CD4-positive, alpha-beta T cell treated with Interleukin-17A for 4 hours (primary cell): ENCODE measurements at places on chromosomes 4 and X.

GRCh38 chrX:31708116-31708515 is 636.3 kb upstream of the FTHL17 start:
- no peak for DNase-seq

DNA sequence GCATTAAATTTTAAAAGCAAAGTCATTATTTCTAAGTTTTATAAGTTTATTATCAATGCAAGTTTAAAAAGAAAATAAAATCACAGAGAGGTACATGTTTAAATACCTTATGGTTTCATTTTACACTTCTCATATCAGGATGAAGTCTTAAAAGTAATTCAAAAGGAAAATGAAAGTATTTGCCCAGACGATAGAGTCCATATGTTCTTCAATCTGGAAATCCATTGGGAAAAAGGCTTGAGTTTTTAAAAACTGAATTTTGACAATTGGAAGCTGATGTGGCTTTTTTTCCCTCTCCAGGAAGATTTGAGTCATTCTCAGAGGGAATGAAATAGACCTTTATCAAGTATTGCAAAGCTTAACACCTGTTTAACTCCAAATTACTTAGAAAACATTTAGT is 37.1 kb downstream of the MAB21L2 start:
- no peak for DNase-seq

DNA sequence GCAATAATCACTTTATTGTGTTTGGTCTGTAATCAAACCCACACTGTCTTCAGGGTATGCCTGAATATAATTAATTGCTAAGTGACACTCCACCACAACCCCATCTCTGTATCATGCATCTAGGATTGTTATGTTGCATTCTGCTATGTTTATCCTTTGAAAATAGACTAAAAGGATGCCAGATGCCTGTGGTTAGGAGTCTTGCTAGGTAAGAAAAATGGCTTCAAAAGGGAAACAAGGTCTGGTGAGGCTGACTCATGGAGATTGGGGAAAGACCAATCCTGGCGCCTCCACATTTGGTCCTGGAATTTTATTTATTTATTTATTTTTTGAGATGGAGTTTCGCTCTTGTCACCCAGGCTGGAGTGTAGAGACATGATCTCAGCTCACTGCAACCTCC is 360.5 kb upstream of the SLC7A11 start:
- DNase-seq = no peak

GRCh38 chrX:20116087-20116576 is 575 bp downstream of the MAP7D2 start:
- no peak for DNase-seq

GRCh38 chrX:48937054-48937907 is 18.5 kb upstream of the PIM2 start:
- peak; percentile 88 for DNase-seq

GRCh38 chr4:163565226-163566135 is 71.0 kb downstream of the TMA16 start:
- DNase-seq = no peak

DNA sequence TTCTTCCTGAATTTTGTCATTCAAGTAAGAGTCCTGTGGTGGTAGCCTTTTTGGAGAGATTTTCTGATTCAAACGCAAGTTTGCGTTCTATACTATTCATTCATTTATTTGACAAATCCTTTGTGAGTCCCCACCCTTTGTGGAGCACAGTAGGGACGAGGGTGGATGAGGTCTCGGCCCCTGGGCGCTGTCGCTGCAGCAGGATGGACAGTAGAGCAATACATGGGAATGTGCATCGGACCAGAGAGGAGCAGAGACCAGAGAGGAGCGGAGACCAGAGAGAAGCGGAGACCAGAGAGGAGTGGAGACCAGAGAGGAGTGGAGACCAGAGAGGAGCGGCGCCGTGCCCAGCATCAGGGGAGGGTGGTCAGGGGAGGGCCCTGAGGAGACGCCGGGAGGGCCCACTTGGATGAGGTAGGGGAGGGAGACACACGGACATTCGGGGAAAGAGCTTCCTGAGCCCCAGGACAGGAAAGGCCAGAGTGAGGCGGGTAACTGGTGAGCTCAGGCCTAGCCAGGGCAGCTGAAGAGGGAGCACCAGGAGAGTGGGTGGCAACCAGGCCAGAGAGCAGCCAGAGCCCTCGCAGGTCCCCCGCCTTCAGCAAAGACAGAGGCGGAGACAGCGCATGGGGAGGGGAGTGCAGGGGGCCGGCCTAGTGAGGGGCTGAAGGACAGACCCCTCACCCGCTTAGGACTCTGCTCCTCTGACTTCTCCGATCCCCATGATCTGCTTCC is 67.3 kb downstream of the NAT8L start:
- DNase-seq = no peak

- DNase-seq = no peak
These were observed 909 bp downstream of the RTL5 start for GRCh38 chrX:72130762-72131250.

DNA sequence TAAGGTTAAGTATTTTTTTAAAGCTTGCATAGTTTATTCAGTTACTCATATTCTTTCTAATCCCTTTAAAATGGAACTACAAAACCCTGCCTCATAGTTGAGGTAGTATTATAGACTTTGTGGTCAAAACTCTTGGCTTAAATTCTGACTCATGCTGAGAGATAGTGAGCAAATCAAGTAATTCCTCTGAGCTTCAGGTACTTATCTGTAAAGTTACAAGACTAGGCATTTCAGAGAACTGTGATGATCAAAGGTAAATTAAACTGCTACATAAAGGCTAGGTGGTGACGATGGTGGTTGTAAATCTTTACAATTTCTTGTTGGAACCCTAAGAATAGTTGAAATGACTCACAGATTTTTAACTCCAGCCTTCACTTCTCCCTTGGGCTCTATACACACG is 3.2 kb upstream of the CLOCK start:
- DNase-seq = no peak

DNA sequence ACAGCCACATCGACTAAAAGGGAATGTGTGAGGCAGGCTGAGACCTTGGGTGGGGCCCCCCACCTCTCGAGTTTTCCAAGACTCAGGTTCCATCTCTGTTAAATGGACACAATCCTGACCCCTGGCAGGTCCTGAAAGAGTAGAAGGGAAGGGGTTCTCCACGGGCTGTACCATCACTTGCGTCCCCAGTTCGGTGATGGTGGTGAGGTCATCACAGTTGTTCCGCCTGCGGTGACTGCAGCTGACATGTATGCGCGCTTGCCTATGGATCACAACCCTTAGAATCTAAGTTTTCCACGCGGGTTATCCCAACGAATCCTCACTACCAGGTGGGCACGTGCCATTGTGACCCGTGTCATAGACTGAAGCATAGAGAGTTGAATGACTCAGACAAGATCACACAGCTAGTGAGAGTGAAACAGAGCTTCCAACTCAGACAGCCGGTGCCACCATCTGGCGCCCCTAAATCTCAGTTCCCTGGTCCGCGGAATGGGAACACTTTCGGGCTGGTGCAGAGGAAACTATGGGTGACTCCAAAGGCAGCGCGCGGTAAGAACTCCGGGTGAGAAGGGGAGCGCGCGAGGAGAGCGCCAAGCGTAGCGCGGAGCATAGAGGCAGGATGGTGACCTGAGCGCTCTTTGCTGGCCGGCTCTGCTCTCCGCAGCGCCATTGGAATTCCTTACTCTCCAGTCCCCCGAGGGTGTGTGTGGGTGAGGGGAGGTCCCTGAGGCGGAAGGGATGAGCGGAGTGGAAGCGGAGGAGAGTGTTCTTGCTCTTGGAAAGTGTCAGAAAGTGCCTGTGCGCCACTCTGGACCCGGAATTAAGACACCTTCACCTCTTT is 10.5 kb downstream of the MSX1 start:
- no peak for DNase-seq

GRCh38 chrX:140765043-140765784 is 55.7 kb downstream of the LINC00632 start:
- DNase-seq = no peak

DNA sequence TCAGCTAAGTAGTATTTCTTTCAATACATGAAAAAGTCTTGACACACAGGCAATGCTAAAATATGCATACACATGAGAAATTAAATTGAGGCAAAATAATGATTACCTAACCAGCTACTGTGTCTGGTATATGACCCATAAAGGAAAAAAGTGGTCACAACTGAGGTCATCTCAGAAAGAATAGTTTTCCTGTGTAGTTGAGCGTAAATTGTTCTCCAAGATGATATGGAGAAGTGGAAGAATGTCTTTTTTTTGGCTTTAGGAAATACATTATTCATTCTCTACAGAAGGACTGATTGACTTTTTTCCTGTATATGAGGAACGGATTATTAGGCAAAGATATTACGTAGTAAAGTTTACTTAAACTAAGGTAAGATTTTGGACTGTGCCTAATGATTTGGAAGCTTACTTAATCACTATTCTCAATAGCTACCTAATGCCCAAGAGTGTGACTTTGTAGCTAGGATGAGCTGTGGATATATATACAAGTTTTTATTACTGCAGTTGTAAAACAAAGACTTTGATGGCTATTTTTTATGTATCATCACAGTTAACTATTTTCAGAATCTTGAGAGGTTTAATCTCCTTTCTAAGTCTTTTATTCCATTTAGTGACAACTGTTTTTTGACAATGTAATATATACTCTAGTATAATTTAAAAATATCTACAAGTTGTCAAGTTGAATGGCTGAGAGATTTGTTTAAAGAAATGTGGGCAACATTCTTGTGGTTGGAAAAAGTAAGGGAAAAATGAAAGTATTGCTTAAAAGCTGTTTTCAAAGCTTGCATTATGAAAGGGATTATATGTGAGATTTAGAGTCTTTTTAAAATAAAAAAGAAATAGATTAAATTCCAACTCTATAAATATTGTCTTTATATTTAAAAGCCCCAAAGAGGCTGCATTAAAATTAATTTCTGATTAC is 100.2 kb downstream of the PDLIM5 start:
- no peak for DNase-seq

DNA sequence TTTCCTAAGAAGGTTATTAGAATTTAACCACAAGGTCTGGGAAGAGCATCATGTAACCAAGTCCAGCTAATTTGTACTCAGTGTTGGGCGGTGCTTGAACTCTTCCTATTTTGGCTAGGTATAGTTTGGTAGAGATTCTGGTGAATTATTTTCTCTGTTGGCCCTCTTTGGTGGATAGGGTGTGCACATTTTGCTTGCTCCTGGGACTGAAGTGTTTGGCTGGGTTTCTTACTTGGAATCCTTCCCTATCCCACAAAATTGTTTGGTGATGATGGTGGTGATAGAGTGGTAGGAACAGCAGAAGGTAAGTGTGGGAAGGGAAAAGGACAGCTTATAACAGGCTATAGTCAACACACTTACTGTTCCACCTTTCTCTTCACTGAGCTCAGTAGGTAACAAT is 194.8 kb upstream of the GPC4 start:
- DNase-seq = no peak

- DNase-seq = no peak
These were observed 102.3 kb upstream of the MAB21L2 start for GRCh38 chr4:150479657-150480056.

- DNase-seq = no peak
These were observed 15.2 kb upstream of the RUFY3 start for GRCh38 chr4:70706516-70706915.

DNA sequence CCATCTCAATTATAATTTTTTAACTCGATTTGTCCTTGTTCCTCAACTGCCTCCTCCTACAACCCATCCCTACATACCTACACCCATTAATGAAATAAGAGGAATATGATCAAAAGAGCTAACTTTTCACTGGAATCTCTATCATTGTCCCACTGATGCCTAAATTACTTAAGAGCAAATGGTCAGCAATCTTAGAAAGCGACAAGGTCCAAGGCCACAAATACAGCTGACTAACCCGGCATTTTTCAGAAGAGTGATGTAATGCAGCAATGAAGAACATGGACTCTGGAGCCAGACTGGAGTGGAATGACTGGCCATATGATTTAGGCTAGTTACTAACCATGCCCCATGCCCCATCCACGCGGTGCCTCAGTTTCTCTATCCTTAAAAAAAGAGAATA is 56.2 kb downstream of the PPA2 start:
- no peak for DNase-seq

GRCh38 chr4:96504386-96504785 is 664.5 kb downstream of the PDHA2 start:
- DNase-seq = no peak

- no peak for DNase-seq
These were observed 183.7 kb downstream of the SPATA18 start for GRCh38 chr4:52234561-52235440.

DNA sequence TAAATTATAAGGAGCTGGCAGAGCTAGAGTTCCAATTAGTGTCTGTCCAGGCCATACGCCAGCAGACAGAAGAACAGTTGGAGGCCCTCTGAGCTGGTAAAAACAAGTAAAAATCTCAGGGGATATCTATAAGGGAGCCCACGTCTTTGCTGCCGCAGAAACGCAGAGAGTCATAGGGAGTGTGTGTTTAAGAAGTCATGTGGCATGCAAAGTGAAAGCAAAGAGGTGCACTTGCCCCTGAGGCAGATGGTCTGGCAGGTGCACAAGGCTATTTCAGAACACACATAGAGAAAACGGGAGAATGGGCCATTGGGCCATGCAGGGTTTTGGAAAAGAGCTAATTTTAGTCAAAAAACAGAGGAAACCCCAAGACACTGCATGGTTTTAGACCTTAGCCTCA is 92.7 kb downstream of the NAP1L3 start:
- no peak for DNase-seq

DNA sequence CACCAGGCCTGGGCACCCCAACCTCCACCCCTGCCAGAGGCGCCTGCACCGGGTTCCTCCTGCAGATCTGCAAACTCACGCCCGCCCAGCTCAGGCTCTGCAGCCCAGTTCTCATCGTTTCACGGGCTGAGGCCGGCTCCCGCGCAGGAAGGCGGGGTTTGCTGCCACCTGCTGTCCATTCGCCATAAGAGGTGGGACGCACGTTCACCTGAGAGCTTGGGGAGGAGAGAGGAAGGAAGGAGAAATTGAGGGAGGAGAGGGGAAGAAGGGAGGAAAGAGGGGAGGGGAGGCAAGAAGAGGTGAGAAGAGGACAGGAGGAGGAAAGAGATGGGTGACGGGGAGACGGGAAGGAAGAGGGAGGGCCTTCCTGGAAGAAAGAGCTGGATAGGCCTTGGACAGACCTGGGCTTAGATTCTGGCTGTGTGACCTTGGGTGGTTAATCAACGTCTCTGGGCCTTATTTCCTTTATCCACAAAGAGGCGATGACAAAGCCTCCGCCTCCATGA is 114.5 kb downstream of the ADRA2C start:
- peak; percentile 69 for DNase-seq

GRCh38 chr4:55367084-55367722 is 21.2 kb downstream of the SRD5A3 start:
- DNase-seq = no peak

DNA sequence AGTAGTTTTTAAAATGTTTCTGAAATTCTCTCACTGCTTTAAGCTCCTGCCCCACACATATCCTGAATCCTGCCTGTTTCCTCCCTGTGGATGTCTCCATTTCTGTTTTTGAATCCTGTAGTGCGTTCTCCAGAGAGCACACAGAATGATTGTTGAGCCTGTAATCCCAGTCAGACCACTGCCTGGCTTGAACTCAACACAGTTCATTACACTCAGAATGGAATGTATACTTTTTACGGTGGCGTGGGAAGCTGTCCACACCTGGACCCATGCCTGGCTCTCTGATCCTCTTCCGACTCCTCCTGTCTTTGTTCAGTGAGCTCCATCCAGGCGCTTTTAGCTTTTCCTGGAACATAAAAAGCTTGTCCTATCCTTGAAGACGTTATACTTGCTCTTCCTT is 1217.0 kb upstream of the PRKX start:
- no peak for DNase-seq

- no peak for DNase-seq
These were observed 168.2 kb downstream of the AMELX start for GRCh38 chrX:11461201-11462001.

GRCh38 chr4:91256751-91257150 is 1047.0 kb upstream of the GRID2 start:
- DNase-seq = no peak

GRCh38 chrX:24023972-24024669 is 2.9 kb downstream of the KLHL15 start:
- no peak for DNase-seq
